ENCODE measurements at places on chromosomes 13 and 19. TPM values are rescaled to one million over a fixed set of nuclear protein-coding genes. Genes with fewer than 3 reads are reported as not detected.

Gene SYCN
- total RNA-seq: not detected

Gene CEBPA
- total RNA-seq: 1.7 TPM

Gene SYT3
- 1.4 TPM for total RNA-seq

Gene CALR3
- total RNA-seq: not detected

Gene RPL36
- total RNA-seq: 1,097 TPM

Gene CRB3
- total RNA-seq: not detected

Gene ZNF723
- total RNA-seq: not detected

Gene PNMA8A
- total RNA-seq: 29.9 TPM

Gene FCGBP
- 1.0 TPM for total RNA-seq

Gene DNAJC3
- 18.3 TPM for total RNA-seq

Gene ACP7
- total RNA-seq: not detected

Gene LILRB4
- total RNA-seq: not detected

Gene OR10H1
- not detected for total RNA-seq

Gene R3HDM4
- 47.7 TPM for total RNA-seq

Gene KPNA3
- total RNA-seq: 53.7 TPM

Gene VSIG10L
- total RNA-seq: 3.5 TPM

Gene RHPN2
- 10.2 TPM for total RNA-seq

Gene CEACAM8
- total RNA-seq: not detected

Gene HIPK4
- 0.30 TPM for total RNA-seq

Gene NR2F6
- total RNA-seq: 57.6 TPM

Gene OVOL3
- total RNA-seq: not detected

Gene TMEM238
- 0.71 TPM for total RNA-seq

Gene GEMIN7
- 36.2 TPM for total RNA-seq

Gene SCN1B
- total RNA-seq: 1.9 TPM

Gene PSG5
- not detected for total RNA-seq

Gene FAM124A
- 3.7 TPM for total RNA-seq

Gene CYP4F8
- not detected for total RNA-seq

Gene KCNN4
- total RNA-seq: 2.8 TPM

Gene FFAR1
- total RNA-seq: not detected

Gene SRRM5
- total RNA-seq: 0.51 TPM

Gene SLITRK6
- total RNA-seq: 33.8 TPM
